ENCODE measurements at places on chromosomes 1 and 21.

DNA sequence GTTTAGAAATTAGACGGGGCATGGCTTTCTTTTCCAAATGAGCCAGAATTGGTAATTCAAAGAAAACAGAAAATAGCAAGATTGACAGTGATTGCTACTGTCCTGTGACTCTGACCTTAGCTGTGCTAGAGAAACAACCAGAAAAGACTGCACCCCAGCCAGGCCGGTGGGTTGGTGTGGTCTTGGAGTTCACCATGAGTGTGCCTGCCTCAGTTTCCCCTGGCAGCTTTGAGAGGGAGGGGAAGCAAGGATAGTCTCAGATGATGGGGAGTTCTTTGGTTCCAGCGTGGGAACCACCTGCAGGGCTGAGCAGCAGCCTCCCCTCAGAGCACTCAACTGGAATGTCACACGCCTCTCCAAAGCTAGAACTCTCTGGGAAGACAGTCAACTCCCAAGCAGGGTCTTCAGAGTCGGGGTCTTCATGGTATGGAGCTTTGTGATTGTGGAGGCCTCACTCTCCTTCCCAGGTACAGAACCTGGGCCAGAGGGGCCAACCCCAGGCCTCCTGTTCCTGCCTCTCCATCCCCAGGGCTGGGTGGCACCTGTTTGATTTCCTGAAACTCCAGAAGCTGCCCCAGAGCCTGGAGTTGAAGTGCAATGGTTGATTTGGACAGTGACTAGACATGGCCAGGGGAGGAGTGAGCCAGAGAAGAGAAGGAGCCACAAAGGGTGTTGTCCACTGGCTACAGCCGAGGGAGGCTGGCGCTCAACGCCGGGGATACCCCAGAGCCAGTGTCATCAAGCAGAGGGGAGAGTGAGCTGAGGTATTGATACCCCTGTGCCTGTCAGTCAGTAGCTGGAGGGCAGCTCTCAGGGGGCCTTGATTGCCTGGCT, 35.7 kb downstream of the SIM2 start:
- no peak for DNase-seq

DNA sequence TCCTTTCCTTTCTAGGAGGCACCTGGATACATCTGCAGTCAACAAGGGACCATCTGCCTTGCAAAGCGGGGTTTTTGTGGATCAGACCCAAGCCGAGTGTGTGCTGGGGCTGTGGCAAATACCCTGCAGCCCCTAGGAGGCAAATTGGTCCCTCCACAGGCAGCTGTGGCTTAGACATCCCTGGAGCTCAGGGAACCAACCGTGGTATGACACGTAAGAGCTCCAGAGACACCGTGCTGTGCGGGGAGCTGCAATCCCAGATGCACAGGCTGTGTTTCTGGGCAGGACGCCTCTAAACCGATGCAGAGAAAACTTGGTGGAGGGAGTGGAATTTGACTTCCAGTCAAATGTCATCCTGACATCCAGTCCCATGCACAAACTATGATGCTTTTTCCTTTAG, 141.5 kb downstream of the KAZN start:
- no peak for DNase-seq

DNA sequence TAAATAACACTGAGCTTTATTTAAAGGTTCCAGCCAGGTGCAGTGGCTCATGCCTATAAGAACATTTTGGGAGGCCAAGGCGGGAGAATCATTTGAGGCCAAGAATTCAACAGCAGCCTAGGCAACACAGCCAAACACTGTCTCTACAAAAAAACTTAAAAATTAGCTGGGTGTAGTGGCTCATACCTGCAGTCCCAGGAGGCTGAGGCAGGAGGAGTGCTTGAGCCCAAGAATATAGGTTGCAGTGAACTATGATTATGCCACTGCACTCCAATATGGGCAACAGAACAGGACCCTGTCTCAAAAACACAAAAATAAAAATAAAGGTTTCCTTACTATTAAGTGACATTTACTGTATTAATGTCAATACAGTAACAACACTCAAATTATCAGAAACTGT, 2.1 kb downstream of the TAF12 start:
- no peak for DNase-seq

DNA sequence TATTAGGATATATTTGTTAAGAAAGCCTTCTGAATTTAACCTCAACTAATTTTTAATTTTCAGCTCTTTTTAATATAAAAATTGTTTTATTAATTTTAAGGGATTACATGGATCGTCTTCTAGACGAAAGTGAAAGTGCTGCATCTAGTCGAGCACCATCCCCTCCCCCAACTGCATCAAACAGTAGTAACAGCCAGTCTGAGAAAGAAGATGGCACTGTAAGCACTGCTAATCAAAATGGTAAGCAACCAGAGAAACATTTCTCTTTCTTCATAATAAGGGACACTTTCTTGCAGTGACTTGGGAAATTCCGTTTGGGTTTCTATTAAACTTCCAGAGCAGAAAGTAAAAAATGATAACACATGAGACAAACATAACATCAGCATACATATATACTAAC, 56.9 kb downstream of the MIER1 start:
- peak; percentile 23 for DNase-seq

- DNase-seq, result no peak
These were observed 106.6 kb downstream of the ACTL8 start for GRCh38 chr1:17861685-17862084.

DNA sequence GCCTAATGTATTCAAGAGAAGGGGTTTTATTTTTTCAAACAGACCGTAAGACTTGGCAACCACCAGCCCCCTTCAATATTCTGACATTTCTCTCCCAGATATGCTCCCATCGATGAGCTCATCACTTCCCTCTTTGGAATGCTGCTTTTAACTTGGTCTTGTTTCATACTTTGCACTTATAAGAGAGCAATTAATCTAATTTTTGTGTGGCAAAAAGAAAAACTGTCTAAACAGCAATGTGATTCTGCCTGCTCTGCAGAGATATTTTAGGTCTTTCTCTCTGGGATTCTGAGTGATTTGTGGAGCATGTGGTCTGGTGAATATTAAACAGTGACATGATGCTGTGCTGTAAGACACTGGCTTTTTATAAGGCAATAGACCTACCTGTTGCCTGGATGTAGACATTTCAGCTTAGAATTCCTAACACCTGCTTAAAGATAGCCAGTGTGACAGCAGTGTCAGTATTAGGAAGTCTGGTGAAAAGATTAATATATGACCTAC, 284.8 kb downstream of the BACH1 start:
- no peak for DNase-seq

DNA sequence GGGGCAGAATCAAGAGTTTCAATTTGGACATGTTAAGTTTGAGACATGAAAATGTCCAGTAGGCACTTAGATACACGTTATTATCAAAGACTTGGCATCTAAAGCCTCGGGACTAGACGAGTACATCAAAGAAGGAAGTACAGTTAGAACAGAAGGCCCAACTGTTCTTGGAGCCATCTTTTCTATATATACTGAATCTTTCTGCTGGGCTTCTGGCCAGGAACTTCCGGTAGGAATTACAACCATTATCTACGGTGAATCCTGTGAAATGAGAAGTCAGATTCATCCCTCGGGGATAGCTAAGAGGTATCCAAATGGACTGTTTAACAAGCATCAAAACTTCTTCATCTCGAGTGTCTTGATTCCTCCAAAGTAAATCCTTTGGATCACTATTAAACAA, 34.4 kb upstream of the NRDC start:
- DNase-seq, result no peak

- no peak for DNase-seq
These were observed 47.4 kb upstream of the DOCK7 start for GRCh38 chr1:62735491-62736171.

- DNase-seq, result no peak
These were observed 395.9 kb downstream of the KIF26B start for GRCh38 chr1:245550720-245551043.

DNA sequence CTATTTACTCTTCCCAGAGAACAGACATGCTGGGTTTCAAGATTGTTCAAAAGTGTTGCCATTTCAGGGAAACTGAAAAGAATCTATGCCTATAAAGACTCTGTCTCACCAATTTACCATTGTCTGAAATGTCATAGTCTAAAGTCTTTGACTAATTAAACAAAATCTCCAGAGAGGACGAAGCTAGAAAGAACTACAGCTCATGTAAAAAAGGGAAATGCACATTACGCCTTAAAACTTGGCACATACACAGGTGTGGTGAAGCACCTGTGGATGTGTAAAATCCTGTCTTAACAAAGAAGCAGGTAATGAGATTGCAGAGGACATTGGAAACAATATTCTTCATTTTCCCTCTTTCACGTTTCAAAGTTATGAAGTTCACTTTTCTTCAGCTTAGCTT, 130.6 kb downstream of the EIF4G3 start:
- no peak for DNase-seq

- DNase-seq, result no peak
These were observed 66.9 kb downstream of the TENT5C start for GRCh38 chr1:117672756-117673155.

GRCh38 chr1:181040284-181040865, 6.6 kb downstream of the MR1 start:
- no peak for DNase-seq

- no peak for DNase-seq
These were observed 216.3 kb upstream of the NR5A2 start for GRCh38 chr1:199811163-199811562.

Data from stimulated activated CD8-positive, alpha-beta memory T cell treated with anti-CD3 and anti-CD28 coated beads, Interleukin-12 subunit alpha, Interleukin-12 subunit beta, amount 100 ng/mL, for 1 hour (primary cell).